Lung (tissue), 17 donors: ENCODE measurements at places on chromosomes 7 and 10. TPM values are rescaled to one million over a fixed set of nuclear protein-coding genes. Genes with fewer than 3 reads are reported as not detected.

DNA sequence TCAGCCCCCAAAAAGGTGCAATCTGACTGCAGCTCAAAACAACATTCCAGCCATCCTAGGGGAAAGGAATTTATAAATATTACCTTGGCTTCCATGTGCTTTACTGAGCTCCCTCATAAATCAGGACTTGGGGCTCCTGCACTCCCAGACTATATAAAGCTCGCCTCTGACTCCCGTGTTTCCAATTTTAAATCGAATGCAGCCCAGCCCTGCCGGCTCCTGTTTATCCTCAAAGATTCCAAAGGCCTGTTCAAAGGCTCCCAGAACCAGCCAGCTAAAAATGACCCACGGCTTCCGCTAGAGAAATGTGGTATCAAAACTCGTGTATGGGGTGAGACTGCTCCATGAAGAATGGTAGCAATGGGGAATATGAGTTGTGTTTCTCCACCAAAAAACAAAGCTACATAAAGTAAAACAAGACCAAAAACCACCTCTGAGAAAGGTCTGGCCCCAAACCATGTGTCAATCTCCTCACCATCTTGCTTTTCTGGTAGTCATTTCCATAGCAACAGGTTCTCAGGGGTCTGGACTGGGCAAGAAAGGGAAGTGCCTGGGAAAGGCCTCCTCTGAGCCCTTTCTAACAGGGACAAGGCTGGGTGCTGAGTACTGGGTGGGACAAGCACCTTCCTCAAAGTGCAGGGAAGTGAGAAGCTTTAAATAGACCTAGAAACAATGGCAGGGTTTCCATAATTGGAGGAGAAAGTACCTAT lies 5.1 kb downstream of the CALML3 start:
- no peaks in the 10 kb centered on the region for H3K36me3 ChIP-seq
- no peak for DNase-seq
- no peaks in the 10 kb centered on the region for H3K4me1 ChIP-seq
- H3K27ac ChIP-seq = no peak overlapping the region
- no peaks in the 10 kb centered on the region for H3K27me3 ChIP-seq

GRCh38 chr10:80523773-80524172 lies 13.9 kb upstream of the SH2D4B start:
- no peaks in the 10 kb centered on the region for H3K27me3 ChIP-seq
- H3K27ac ChIP-seq = no peak overlapping the region
- peaks cover 5% of the 10 kb centered on the region for H3K36me3 ChIP-seq
- no peak overlapping the region for H3K4me3 ChIP-seq

- H3K36me3 ChIP-seq = no peaks in the 10 kb centered on the region
- H3K4me1 ChIP-seq = no peaks in the 10 kb centered on the region
- H3K27me3 ChIP-seq = no peaks in the 10 kb centered on the region
- no peak for DNase-seq
- H3K4me3 ChIP-seq = no peak overlapping the region
- H3K27ac ChIP-seq = no peak overlapping the region
Observed at GRCh38 chr7:110941385-110941784, 149.5 kb upstream of the LRRN3 start.

GRCh38 chr10:111158595-111158994 lies 81.8 kb downstream of the ADRA2A start:
- H3K4me3 ChIP-seq = no peak overlapping the region
- no peak overlapping the region for H3K27ac ChIP-seq
- no peak for DNase-seq
- H3K4me1 ChIP-seq = no peaks in the 10 kb centered on the region
- no peaks in the 10 kb centered on the region for H3K27me3 ChIP-seq

GRCh38 chr10:80187465-80188409 lies 17.6 kb downstream of the ANXA11 start:
- peaks cover 6% of the 10 kb centered on the region for H3K4me1 ChIP-seq
- peak overlapping the region; percentile 24 for H3K27ac ChIP-seq
- no peaks in the 10 kb centered on the region for H3K36me3 ChIP-seq
- no peak for DNase-seq
- no peak overlapping the region for H3K4me3 ChIP-seq
- no peaks in the 10 kb centered on the region for H3K27me3 ChIP-seq

- H3K27me3 ChIP-seq = no peaks in the 10 kb centered on the region
- H3K27ac ChIP-seq = no peak overlapping the region
- peaks cover 25% of the 10 kb centered on the region for H3K36me3 ChIP-seq
- no peak overlapping the region for H3K4me3 ChIP-seq
- no peak for DNase-seq
Observed at GRCh38 chr10:20065814-20066213, 249.6 kb downstream of the PLXDC2 start.

RBM48 gene
- 19.5 TPM for total RNA-seq

DNA sequence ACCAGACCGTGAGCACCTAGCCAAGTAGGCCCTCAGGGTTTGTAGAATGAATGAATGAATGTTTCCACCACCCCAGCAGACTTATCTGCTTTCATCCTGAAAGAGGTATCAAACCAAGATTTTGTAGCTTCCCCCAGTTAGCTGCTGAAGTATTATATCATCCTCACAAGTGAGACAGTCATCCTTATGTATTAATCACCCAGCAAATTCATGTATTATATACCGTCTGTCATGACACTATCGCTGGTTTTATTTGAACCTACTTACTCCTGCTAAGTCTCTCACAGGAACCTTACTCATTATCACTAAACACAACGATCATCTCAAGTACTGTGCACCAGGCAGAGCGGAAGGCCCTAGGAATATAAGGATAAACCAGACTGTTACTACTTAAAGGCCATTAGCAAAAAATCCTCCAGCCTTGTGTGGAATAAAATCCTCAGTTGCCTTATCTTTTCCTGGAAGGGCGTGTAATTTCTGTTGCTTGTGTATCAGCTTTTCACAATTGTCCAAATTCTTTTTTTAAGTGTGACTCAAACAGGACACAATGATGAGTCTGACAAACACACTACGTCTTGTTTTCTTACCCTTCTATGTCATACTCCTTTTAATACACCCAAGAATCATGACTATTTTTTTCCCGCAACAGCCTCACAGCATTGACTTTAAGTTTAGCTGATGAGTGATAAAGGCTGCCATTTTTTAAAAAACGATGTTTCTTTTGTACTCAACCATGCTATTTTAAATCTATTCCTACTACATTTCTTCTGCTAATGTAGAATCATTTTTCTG lies 176.1 kb upstream of the KLF14 start:
- no peaks in the 10 kb centered on the region for H3K36me3 ChIP-seq
- H3K4me3 ChIP-seq = peak overlapping the region; percentile 20
- H3K27ac ChIP-seq = no peak overlapping the region
- DNase-seq = no peak
- H3K4me1 ChIP-seq = peaks cover 16% of the 10 kb centered on the region
- no peaks in the 10 kb centered on the region for H3K27me3 ChIP-seq

- no peak overlapping the region for H3K27ac ChIP-seq
- DNase-seq = no peak
- no peak overlapping the region for H3K4me3 ChIP-seq
- no peaks in the 10 kb centered on the region for H3K36me3 ChIP-seq
- no peaks in the 10 kb centered on the region for H3K27me3 ChIP-seq
Observed at GRCh38 chr7:18117482-18117881, 89.8 kb upstream of the PRPS1L1 start.

- H3K4me3 ChIP-seq = no peak overlapping the region
- no peak overlapping the region for H3K27ac ChIP-seq
- H3K36me3 ChIP-seq = no peaks in the 10 kb centered on the region
- peaks cover 13% of the 10 kb centered on the region for H3K4me1 ChIP-seq
- no peaks in the 10 kb centered on the region for H3K27me3 ChIP-seq
- DNase-seq = no peak
Observed at GRCh38 chr10:112835217-112835715, 114.8 kb upstream of the TCF7L2 start.

COL26A1 gene
- 4.7 TPM for total RNA-seq

DNA sequence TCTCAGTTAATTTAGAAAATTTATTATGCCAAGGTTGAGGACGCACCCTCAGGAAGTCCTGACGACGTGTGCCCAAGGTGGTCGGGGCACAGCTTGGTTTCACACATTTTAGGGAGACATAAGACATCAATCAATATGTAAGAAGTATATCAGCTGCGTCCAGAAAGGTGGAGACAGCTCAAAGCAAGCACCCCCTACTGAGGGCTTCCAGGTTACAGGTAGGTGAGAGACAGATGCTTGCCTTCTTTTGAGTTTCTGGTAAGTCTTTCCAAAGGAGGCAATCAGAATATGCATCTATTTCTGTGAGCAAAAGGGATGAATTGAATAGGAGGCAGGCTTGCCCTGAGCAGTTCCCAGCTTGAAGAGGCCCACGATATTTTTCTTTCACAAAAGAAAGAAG lies 614.3 kb downstream of the XPNPEP1 start:
- no peaks in the 10 kb centered on the region for H3K27me3 ChIP-seq
- H3K4me3 ChIP-seq = no peak overlapping the region
- no peaks in the 10 kb centered on the region for H3K4me1 ChIP-seq
- no peak overlapping the region for H3K27ac ChIP-seq
- no peak for DNase-seq
- no peaks in the 10 kb centered on the region for H3K36me3 ChIP-seq

KCNMA1 gene
- total RNA-seq = 4.5 TPM

DNA sequence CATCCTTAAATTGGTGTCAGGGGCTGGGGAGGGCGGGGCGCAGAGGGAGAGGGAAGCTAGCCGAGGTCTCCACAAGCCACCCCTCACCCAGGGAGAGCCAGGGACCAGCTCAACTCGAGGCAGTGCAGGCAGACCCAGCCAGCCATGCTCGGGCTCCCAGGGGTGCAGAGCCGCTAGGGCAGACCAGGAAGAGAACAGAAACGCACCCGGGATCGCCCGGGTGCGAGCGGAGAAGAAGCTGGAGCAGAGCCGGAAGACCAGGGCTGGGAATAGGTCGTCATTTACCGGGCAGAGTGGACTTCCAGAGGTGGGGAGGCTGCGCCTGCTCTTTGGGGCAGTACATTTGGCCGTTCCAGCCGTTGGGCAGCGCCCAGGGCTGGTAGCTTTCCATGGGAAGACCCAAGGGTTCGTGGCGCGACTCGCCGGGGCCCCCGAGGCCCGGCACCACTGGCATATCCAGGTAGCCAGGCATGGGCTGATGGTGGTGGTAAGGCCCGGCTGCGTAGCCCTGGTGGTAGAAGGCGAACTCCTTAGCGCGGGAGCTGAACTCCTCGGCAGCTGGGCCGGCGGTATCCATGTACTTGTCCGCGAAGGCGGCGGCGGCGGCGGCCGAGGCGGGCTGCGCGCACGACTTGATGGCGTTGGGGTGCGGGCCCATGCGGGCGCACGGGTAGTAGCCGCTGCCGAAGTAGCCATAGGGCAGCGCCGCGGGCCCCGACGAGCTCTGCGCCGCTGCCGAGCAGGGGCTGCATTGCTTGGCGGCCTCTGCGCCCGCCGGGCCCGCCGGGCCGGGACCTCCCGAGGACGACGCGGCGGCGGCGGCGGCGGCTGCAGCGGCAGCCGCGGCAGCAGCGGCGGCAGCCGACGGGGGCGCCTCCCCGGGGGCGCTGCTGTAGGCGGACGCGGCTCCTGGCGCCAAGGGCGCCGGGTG lies 755 bp downstream of the HOXA13 start:
- peaks cover 90% of the 10 kb centered on the region for H3K27me3 ChIP-seq
- no peak overlapping the region for H3K27ac ChIP-seq
- no peaks in the 10 kb centered on the region for H3K36me3 ChIP-seq
- DNase-seq = no peak
- H3K4me3 ChIP-seq = no peak overlapping the region

DNA sequence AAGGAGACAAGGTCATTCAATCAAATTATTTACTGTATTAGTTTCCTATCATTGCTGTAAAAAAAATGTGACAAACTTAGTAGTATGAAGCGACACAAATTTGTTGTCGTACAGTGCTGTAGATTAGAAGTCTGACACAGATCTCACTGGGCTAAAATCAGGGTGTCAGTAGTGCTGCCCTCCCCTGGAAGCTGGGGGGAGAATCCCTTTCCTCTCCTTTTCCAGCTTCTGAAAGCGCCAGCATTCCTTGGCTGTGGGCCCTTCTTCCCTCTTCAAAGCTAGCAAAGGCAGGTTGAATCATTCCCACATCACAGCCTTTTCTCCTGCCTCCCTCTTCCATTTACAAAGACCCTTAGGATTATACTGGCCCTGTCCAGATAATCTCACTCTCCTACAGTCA lies 28.0 kb downstream of the VPS41 start:
- DNase-seq = no peak
- no peak overlapping the region for H3K27ac ChIP-seq
- H3K36me3 ChIP-seq = no peaks in the 10 kb centered on the region
- H3K27me3 ChIP-seq = no peaks in the 10 kb centered on the region

DNA sequence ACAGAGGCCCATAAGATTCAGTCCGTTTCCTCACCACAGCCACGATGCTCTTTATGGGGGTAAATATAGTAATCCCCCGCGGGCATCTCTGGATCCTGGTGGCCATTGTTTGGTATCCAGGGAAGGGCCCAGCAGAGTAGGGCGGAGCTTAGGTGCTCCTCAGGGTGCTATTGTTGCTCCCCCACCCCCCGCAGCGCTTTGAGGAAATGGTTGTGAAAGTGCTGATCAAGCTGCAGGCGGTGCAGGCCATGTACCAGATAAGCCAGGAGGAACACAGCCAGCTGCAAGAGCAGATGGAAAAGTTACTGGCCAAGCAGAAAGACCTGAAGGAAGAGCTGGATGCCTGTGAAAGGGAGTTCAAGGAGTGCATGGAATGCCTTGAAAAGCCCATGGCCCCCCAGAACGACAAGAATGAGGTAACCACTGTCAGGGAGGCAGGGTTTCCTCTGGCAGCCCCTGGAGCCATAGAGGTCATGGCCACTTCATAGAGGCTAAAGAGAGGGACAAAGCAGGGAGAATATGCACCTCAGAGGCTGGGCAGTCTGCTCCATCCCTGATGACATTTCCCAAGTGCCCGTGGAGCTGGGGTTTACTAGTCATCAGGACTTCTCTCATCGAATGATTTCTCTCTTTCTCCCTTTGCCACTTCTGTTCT lies 17.6 kb upstream of the FLNC start:
- H3K36me3 ChIP-seq = peaks cover under 1% of the 10 kb centered on the region
- H3K4me1 ChIP-seq = peaks cover 3% of the 10 kb centered on the region
- DNase-seq = peak; percentile 32
- no peak overlapping the region for H3K27ac ChIP-seq
